ENCODE measurements at places on chromosomes 7 and 10.

GRCh38 chr7:87328281-87328680 lies 17.2 kb upstream of the CROT start:
- DNase-seq: no peak

- no peak for DNase-seq
Measured at GRCh38 chr7:140542228-140542603, 62.9 kb upstream of the MKRN1 start.

DNA sequence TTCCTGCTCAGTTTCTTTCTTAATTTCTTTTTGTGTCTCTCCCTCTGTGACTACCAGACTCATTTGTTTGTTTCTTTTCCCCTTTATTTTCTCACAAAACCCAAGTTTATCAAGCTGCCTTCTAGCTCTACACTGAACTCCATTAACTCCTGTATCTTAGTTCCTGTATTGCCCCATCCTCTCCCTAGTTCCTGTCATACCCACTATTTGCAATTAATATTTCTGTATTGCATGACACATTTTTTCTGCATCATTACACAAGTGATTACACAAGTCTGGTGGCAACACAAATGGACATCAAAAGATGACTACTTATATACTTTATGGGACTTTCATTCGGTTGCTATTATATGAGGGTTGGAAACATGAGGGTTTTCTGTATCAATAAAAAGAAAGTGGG lies 26.9 kb upstream of the OR9A4 start:
- no peak for DNase-seq

- DNase-seq: no peak
Measured at GRCh38 chr10:95289003-95289920, 1.5 kb downstream of the PDLIM1 start.

DNA sequence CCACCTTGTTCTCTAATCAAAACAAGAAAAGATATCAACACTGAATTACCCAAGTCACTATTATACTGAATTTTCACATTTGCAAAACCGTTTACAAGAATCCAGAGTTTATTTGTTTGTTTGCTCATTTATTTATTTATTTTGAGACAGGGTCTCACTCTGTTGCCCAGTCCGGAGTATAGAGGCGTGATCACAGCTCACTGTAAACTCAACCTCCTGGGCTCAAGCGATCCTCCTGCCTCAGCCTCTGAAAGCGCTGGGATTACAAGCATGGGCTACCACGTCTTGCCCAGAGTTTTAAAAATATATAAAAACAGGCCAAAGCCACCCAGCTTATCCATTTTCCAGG lies 8.5 kb downstream of the CREB3L2 start:
- DNase-seq: no peak

GRCh38 chr10:59266321-59266720 lies 89.9 kb downstream of the PHYHIPL start:
- DNase-seq: no peak

Measured in Right ventricle myocardium inferior (tissue), 1 donor.